Endodermal cell (in vitro differentiated cells): ENCODE measurements at places on chromosomes 7 and 10.
A peak's percentile ranks its signal among the peaks of the same experiment; 100 is the strongest.

- DNase-seq, result no peak
Measured at GRCh38 chr7:2315787-2316186, 1.5 kb upstream of the SNX8 start.

- peak; percentile 46 for DNase-seq
Measured at GRCh38 chr10:128710098-128710797, 584.0 kb upstream of the MKI67 start.

- no peak for DNase-seq
Measured at GRCh38 chr7:71198391-71198790, 66.4 kb downstream of the GALNT17 start.

DNA sequence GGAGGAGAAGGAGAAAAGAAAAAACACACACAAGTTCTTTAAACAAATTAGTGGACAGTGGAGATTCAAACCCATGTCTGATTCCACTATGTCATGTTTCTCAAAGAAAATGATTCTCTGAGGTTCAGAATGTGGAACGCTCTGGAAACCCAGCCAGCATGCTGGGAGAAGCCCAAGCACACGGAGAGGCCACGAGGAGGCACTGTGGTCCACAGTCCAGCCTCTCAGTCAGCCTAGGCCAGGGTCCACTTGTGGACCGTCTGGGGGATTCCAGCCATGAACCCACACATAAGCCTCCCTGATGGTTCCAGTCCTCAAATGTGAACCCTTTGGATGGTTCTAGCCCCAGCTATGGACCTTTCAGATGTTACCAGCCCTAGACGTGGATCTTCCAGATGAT, 73.4 kb downstream of the CAV1 start:
- DNase-seq, result peak; percentile 56

- DNase-seq, result no peak
Measured at GRCh38 chr7:117790731-117791130, 82.5 kb downstream of the CTTNBP2 start.

DNA sequence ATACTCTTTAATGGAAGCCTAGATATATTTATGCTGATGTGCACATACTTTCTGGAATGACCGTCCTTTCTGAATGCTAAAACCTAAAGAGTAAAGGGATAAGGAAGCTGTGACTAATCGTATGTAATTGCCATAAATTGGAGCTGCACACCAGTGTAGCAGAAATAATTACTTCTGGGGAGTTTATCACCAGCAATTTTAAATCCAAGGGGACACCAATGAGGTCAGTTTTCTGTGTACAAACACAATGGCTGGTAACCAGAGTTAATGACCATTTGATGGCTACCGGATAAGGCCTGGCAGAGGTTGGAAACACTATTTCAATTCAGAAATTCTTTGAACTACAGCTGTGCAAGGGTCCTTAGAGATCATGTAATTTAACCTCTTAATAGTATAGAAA, 670.1 kb downstream of the REEP3 start:
- DNase-seq, result no peak

DNA sequence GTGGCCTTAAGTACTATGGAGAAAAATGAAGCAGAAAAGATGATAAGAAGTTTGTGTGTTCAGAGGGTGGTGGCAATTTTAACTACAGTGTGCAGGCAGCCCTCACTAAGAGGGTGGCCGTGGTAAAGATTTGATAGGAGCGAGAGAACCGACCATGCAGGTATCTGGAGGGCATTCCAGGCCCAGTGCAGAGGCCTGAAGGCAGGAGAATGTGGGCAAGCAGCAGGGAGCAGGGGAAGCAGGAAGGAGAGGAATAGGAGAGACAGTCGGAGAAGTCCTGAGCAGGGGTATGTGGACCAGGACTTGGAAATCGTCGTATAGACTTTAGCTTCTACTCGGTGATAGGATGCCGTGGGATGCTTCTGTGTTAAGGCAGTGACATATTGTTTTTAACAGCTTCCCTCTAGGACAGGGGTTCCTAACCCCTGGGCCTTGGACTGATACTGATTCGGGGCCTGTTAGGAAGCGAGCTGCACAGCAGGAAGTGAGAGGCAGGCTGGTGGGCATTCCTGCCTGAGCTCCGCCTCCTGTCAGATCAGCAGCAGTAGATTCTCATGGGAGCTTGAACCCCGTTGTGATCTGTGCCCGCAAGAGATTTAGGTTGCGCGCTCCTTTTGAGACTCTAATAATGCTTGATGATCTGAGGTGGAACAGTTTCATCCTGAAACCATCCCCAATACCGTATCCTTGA, 227.2 kb downstream of the CCDC3 start:
- peak; percentile 84 for DNase-seq

- DNase-seq, result no peak
Measured at GRCh38 chr7:79096361-79096805, 357.1 kb downstream of the MAGI2 start.

DNA sequence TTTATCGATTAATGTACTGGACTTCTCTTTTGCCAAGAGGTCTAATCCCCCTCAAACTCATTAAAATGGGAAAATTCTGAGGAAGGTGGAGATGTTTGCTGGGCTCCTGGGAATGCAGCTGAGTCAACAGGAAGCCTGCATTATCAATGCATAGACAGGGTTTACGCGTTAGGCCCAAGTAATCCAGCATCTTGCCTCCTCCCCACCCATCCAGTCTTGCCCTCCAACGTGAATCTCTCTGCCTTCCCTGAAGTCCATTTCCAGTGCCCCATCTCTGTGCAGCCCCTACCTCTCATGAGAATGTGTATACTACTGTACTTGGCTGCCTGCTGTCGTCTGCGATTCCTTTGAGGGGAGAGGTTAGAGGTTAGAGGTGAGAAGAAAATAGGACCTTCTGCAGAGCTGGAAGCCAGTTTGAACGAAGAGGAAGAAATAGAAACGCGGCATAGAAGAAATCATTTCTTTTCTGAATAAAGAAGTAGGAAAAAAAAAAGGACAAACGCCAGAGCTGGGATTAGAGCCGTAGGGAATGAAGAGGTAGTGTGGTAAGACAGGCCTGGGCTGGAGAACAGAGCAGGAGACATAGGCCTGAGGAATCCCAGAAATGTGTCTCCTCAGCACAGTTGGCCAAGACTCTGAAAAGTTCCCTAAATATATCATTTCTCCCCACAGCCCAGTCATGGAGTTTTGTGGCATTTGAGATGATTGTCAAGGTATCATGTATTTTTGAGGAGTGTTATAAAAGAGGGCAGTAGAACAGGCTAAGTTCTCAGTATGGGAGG, 75.6 kb downstream of the MYOF start:
- DNase-seq, result peak; percentile 73

DNA sequence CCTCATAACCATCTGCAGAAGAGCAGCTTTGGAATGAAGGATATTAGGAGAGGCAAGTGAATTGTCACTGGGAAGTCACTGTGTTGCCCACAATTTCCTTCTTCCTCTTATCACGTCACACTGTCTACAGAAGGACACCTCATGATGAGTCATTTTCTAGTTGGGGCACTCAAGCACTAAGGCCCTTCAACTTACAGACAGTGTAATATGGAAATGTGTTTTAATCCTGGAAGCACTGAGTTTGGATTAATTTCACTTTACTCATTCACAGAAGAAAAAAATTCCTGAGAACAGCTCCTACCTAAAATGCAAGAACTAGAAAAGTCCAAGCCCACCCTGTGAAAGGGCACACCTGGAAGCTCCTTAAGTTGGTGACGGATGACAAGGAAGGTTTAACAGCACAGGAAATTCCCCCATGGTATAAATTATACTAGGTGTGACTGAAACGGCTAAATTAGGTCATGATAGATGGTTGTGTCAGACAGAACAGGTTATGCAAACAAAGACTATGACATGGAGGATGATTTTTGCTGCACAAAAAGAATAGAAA, 56.6 kb downstream of the PARD3 start:
- no peak for DNase-seq

GRCh38 chr7:16347827-16348192, 73.5 kb downstream of the CRPPA start:
- DNase-seq, result no peak

- no peak for DNase-seq
Measured at GRCh38 chr7:116578526-116578925, 53.7 kb downstream of the CAV1 start.

- peak; percentile 88 for DNase-seq
Measured at GRCh38 chr7:143299840-143300239, 11.7 kb downstream of the CASP2 start.

DNA sequence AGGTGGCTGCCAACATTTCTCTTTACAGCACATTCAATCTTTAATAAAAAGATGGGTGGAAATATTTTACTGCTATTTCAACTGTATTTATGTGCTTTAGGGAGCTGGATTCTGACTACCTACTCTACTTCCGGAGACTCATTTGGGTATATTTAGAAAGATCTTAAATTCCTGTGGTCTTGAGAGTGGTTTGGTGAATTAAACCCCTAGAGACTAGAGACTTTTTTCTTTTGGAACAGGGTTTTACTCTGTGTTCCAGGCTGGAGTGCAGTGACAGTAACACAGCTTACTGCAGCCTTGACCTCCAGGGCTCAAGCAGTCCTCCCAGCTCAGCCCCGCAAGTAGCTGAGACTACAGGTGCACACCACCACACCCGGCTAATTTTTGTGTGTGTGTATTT, 79.0 kb upstream of the HABP2 start:
- DNase-seq, result no peak

DNA sequence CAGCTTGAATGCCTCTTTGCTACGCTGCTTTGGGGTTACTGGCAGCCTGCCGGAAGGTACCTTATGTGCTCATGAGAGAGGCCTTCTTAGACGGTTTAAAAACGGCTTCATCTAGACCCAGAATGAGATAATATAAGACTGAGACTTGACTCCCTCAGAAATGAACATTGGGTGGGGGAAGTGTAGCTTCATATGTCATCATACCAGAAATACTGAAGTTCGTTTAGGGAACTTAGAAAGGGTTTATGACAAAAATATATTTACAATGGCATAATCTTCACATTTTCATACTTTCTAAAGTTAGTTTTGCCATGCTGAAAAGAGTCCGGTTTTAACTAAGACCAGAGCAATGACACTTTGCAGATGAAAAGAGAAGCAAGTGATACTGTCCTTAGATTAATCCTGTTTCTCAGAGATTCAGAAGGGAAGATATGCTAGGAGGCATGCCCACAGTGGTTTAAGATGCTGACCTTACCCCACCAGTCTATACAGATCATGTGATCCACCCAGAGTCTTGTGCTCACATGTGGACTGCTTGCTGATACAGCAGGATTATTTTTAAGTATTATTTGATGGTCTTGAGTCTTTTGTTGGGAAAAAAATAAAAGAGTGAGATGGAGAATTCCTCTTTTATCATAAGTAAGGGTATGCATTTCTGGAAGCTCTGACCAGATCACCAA, 40.8 kb upstream of the HGF start:
- DNase-seq, result no peak

DNA sequence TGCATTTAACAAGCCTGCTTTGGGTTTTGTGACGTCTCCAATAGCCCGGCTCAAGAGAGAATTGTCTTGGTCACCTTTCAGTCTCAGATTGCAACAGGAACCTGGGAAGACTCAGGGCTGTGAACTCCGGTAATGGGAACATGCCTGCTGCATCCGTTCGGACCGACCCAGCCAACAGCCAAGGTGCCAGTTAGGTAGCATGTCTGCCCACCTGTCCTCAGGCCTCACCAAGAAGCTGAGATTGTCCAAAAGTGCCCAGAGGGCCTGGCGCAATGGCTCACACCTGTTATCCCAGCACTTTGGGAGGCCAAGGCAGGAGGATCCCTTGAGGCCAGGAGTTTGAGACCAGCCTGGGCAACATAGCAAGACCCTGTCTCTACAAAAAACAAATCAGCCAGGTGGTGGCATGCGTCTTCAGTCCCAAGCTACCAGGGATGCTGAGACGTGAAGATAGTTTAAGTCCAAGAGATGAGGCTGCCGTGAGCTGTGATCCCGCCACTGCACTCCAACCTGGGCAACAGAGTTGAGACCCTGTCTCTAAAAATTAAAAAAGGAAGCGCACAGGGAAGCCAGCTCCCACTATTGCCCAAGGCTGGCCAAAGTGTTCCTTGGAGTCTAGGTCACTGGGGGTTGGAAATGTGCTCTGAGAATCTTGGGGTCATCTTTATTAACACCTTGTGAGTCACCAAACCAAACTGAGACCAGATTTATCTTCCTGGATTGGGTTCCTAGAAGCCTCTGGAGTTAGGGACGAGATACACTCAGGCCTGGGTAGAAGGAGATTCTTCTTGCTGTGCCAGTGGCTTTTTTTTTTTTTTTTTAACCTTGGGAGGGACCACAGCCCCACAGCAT, 26.9 kb downstream of the BAG3 start:
- no peak for DNase-seq

- peak; percentile 26 for DNase-seq
Measured at GRCh38 chr10:86961481-86962091, 3.2 kb downstream of the SNCG start.

- DNase-seq, result no peak
Measured at GRCh38 chr7:117863618-117864017, 9.6 kb downstream of the CTTNBP2 start.

DNA sequence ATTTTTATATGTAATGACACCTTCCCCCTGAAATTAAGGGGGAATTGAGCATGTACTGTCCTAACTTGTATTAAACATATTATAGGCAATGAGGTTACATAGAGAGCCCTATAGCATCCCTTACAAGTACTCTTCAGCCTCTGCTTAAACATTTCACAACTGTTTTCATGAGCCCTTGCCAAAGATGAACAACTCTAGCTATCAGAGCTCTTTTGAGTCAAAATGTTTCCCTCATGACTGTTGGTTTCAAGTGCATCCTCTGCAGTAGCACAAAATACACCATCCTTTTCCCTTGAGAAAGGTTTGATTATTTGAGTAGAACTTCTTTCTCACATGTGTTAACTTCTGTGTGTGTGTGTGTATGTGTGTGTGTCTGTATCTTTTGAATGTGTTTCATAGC, 1157.6 kb upstream of the CELF2 start:
- no peak for DNase-seq

GRCh38 chr10:95565336-95565735, 4.2 kb upstream of the SORBS1 start:
- no peak for DNase-seq

DNA sequence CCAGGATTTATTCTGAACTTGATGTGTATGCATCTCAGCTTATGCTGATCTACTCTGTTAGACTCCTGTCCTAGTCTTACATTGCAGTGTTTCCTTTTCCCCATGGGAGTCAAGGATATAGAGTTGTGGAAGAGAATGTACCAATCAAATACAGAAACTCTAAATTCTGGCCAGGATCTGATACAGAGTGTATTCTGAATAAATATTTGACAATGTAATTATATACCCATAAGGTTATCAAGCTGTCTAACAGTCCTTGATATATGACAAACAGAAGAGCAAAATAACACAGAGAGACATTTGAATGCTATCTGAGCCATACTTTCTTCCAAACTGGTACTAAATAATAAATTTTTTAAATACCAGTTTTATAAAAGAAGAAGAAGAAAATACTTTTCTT, 116.8 kb downstream of the ETV1 start:
- no peak for DNase-seq

DNA sequence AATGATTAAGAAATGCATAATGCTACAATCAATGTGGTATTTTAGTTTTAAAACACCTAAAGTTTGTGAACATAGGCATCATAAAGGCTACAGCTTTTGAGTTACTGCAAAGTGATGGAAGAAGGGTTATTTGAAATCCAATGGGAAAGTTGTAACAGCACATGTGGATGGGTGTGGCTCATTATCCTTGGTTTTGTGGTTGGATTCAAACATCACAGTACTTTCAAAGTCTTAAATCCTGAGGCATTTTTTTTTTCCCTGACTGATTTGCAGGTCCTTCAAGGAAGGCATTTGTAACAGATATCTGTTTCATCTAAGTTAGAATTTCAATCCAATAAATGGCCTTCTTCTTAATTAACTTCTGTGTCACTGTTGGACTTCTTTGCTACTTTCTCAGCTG, 9.8 kb upstream of the SHTN1 start:
- no peak for DNase-seq

GRCh38 chr7:70616821-70617220, 515.1 kb upstream of the GALNT17 start:
- no peak for DNase-seq
